ENCODE measurements at places on chromosomes 7 and 10. TPM values are rescaled to one million over a fixed set of nuclear protein-coding genes. Genes with fewer than 3 reads are reported as not detected.

RNF148 gene
- not detected for total RNA-seq

IMPDH1 gene
- total RNA-seq: 42.1 TPM

WIPF3 gene
- not detected for total RNA-seq

GLRX3 gene
- 2,100 TPM for total RNA-seq

ASZ1 gene
- not detected for total RNA-seq

PRLHR gene
- total RNA-seq: not detected

VPS37D gene
- total RNA-seq: 1.4 TPM

NIPSNAP2 gene
- 30.9 TPM for total RNA-seq

PDLIM1 gene
- 6.2 TPM for total RNA-seq

MTG1 gene
- 33.6 TPM for total RNA-seq

GPR26 gene
- total RNA-seq: not detected

CYP26A1 gene
- total RNA-seq: 0.30 TPM
